ENCODE measurements at places on chromosomes 3 and 15.

GRCh38 chr3:151644020-151644620, 89.6 kb upstream of the AADACL2 start:
- DNase-seq, result no peak

GRCh38 chr15:67784090-67784781, 41.1 kb upstream of the SKOR1 start:
- no peak for DNase-seq

DNA sequence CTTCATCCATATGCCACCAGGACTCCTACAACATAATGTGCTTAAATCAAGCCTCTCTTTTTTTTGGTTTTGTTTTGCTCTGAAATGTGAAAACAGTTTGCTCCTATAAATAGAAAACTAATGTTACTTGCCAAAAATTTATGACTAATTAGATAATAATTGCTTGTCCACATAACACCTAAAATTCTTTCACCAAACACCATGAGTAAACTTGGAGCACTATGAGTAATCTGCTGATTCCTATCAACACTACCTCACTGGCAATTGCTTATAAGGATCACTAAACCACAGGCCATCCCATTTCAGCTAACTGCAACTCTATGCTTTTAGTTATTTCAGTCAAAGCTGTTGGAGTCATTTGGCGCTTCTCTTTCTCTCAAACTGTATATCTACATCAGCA, 252.7 kb downstream of the EPHA3 start:
- no peak for DNase-seq

- peak; percentile 87 for DNase-seq
These were observed at the start of gene CFAP92 for GRCh38 chr3:128993461-128994172. Gene CFAP92 (minus strand): TSS chr3:128994076. CDS start chr3:128993304, 772 bp downstream.

DNA sequence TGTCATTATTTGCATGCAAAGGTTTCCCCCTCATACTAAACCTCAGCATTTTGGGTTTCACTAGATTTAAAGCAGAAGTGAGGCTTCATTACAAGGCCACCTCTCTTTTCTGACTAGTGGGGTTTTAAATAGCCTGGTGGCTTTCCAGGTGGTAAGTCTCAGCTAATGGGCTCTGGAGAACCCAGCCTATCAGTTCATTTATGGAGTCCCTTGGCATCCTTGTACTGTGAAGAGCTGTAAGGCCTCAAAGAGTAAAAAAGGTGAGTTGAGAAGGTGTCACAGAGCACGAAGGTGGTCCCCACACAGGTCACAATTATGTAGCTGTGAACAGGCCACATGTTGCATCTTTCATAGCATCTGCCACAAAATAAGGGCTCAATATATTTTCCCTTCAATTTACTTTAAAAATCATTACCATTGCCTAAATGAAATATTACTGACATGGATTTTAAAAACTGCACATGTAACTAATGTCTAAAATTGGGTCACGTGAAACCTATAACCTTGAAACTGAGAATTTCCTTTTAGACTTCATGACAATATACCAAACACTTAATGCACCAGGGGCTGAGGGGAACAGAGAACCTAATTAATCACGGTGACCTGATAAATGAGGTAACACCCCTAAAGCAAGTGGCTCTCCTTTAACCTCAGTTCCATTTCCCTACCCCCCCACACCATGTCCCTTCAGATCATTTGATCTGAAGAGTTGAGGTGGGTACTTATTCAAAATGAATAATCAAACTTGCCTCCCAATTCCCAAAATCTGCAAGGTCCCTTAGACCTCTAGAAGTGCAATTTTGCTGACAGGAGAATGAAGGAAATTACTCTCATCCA, 1.3 kb downstream of the NGLY1 start:
- no peak for DNase-seq

- no peak for DNase-seq
These were observed 79.7 kb downstream of the EDEM1 start for GRCh38 chr3:5267252-5267651.

GRCh38 chr15:45457641-45458539, 64.7 kb downstream of the SLC30A4 start:
- DNase-seq, result peak; percentile 79

DNA sequence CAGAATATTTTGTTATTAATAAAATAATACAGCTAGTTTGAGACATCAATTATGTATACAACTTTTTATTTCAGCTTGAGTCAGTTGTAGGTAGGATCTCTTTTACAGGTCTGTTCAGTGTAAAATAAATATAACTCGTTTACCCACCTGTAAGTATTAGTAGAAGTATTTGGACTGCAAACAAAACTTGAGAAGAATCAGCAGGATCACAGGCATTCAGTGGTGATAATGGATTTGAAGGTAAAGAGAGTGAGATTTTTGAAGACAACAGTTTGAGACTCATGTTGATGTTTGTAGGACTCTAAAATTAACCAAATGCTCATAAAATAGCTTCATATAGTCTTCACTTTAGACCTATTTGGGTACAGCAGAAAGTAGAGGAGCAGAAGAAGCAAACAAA, 35.5 kb upstream of the CCNB2 start:
- no peak for DNase-seq

DNA sequence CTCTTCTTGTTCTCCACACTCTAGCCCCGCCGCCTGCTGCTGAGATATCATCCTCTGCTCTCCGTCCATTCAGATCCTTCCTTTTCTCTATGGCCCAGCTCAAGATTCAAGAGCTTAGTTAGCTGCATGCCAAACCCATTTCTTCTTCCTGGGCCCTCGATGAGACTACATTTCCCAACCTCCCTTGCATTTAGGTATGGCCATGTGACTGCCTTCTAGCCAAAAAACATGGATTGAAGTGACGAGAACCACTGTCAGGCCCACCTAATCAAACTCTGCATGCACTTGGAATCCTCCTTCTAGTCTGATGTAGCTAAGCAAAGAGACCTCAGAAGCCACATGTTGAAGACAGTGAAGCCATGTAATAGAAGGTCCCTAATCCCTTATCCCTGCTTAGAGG, 308.2 kb downstream of the VPS13C start:
- no peak for DNase-seq

DNA sequence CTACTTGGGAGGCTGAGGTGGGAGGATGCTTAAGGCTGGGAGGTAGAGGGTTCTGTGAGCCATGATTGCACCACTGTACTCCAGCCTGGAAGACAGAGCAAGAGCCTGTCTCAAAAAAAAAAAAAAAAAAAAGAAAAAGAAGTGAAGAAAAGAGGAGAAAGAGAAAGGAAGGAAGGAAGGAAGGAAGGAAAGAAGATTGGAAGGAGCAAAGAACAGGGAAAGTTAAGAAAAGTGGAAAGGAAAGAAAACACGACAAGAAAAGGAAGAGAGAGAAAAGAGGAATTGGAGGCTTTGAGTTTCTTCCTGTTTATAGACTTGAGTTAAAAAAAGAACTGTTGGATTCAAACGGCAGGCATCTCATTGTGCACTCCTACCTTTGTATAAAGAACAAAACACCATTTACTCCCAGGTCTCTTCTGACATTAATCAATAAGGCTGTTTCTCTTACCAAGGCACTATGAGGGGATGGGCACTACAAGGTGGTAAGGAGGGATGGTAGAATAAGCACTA, 73.5 kb downstream of the EDEM1 start:
- no peak for DNase-seq

GRCh38 chr3:99817047-99817436, 620 bp upstream of the CMSS1 start:
- DNase-seq, result no peak

DNA sequence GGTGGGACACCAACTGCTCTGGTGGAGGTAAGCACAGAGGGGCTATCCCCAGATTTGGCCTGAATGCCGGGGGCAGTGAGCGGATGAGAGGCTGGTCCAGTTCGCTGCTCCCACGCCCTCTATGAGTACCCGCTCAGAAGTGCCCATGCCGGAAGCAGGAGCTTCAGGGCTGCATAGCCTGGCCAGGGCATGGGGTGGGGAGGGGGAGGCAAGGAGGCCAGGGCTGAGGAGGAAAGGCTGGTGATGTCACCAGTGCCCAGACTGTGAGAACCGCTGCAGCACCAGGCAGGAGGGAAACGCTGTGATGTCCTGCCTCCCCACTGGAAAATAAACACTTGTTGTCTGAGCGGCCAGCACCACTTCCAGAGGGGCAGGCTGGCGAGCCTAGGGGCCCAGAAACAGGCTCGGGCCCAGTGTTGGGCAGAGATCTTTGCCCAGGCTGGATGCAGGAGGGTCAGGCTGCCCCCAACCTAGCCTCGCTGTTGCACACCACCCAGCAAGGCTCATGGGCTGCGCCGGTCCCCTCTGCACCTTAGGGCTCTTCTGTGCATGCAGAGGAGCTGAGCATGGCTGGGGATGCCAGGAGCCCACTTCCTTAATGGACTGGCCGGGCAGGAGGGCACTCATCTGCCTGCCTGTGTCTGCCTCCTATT, 10.9 kb upstream of the DLL4 start:
- DNase-seq, result no peak

DNA sequence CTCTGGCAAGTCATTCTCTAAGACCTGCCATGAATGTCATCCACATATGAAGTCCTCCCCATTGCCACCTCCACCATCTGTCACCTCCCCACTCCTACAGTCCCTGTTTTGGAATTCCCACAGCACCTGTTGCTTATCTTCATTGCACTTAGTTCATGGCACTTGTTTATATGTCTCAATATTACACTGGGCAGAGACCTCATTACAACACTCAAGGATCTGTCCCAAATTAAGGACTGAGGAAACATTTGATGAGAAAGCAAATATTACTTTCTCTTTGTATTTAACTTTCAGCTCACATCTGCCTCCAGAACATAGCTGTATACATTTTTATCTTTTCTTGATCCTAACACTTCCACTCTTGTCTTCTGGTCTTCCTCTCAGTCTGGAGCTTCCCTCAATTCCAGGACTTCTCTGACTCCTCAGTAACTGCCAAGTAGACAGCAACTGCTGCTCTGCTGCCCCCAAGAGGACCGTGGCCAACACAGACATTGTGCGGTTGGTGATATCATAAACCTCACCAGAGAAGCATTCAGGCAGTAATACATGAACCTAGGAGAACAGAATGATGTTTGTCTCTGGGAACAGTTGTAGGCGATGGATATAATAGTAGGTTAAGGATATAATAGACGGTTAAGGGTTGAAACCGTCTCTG, 45.0 kb upstream of the FGF12 start:
- DNase-seq, result no peak

DNA sequence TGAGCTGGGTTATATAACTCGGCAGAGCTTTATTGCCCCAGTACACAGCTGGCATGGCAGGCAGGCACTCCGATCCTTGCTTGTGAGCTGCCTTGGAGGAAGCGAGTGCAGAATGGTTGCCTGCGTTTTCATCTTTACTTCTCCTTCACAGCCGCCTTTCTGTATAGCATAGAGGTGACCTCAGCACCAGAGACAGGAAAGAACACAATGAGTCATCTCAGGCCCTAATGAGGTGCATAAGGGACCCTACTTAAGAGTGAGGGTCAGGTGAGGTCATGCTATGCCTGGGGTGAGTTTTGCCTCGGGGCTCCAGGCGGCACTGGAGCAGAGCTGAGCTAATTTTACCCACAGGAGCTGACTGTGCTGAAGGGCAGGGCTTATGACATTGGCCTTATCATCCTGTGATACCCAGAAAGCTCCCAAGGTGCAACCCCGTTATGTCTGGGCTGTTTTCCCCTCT, 43.5 kb downstream of the LPP start:
- no peak for DNase-seq

DNA sequence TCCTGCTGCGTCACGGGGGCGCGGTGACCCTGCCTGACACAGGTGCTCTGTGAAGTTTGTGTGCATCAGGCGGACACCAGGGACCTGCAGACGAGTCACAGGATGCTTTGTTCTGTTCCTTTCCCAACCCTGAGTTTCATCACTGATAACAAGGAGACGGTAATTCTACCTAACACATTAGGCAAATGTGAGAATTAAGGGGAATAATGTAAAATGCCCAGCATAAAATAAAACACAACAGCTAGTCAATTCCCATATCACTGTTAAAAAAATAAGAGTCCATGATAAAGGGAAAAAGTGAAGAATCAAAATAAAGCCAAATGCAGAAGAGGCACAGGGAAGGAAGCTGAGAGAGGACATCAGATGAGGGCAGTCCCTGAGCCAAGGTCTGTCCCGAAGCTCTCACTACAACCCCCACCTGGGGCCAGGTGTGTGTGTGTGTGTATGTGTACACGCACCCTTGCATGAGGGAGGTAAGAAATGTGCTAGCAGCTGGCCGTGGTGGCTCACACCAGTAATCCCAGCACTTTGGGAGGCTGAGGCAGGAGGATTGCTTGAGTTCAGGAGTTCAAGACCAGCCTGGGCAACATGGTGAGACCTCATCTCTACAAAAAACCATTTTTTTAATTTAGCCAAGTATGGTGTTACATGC, 27.5 kb downstream of the PLA2G4D start:
- no peak for DNase-seq

- DNase-seq, result no peak
These were observed 111.5 kb downstream of the PDZRN3 start for GRCh38 chr3:73513260-73513659.

GRCh38 chr15:59020322-59020721, 32.9 kb downstream of the RNF111 start:
- DNase-seq, result no peak

- no peak for DNase-seq
These were observed 38.2 kb downstream of the PCSK6 start for GRCh38 chr15:101451266-101451799.

GRCh38 chr3:191455257-191455952, 5.6 kb upstream of the PYDC2 start:
- no peak for DNase-seq

GRCh38 chr3:28840976-28841376, 439.9 kb upstream of the RBMS3 start:
- DNase-seq, result no peak

- DNase-seq, result no peak
These were observed 65.5 kb upstream of the SLC7A14 start for GRCh38 chr3:170651260-170651845.

DNA sequence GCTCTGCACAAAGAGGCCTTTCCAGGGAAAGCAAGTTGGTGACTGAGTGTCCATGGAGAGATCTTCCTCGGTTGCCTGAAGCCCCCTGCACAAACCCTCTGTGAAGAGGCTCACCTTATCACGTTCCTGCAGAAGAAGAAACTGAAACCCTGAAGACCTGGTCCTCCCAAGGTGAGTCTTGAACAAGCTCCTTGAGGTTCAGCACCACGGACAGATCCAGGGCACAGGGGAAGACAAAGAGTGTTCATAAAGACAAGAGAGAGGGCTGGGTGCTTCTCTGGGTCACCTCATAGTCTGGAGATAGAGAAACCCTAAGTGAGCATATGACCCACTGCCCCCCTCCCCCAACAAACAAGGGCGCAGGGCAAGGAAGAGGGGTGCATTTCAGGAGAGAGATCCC, 21.7 kb upstream of the TBC1D21 start:
- peak; percentile 6 for DNase-seq

DNA sequence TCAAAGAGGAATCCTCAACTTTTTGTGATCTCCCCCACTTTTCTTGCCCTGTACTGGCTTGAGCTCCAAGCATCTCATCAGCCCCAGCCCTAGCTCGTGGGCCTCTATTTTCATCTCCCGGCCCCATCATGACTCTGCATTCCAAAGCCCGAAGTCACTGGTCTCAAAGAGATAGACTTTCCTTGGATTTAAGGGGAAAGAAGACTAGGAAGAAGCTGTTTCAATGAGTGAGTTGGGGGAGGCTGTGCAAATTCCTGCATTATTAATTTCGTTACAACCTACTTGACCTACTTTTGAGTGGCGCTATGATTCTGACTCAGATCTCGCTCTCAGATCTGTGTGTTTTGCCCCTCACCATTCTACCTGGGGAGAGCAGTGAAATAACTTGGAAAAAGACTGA, 266.6 kb upstream of the TBL1XR1 start:
- no peak for DNase-seq
